ENCODE measurements at places on chromosomes 1 and 21.

- H3K4me1 ChIP-seq = peaks cover 3% of the 10 kb centered on the region
- no peak overlapping the region for H3K27ac ChIP-seq
Observed at GRCh38 chr1:157073944-157074685, 25.5 kb downstream of the ETV3L start.

DNA sequence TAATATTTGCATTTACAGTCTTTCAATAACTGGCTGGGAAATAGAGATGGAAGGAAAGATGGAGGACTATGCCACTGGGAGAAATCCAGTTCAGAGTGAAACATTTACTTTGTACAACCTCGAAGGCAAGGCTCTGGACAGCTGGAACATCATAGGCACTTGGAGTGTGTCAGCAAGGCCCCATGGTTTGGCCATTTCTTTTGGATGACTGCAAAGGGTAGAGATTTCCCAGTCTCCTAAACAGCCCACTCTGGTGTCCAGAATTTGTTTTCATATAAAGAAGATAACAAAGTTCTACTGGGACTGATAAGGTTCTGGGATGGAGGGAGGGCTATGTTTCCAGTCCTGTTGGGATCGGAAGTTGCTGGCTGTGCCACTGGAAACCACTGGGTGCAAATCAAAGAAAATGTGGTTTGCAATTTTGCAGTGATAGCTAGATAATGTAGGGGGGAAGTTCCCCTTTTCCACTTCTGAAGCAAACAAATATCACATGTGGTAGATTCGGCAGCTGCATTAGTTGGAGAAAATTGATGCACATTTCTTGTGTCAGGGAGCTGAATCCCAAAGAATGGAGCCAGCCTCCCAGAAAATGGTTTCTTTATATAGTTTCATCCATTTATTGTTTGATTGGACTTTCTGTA is 16.2 kb downstream of the KCND3 start:
- peaks cover 52% of the 10 kb centered on the region for H3K27me3 ChIP-seq
- no peaks in the 10 kb centered on the region for H3K4me1 ChIP-seq
- H3K27ac ChIP-seq = no peak overlapping the region
- no peak overlapping the region for H3K4me3 ChIP-seq
- no peaks in the 10 kb centered on the region for H3K36me3 ChIP-seq

GRCh38 chr1:150168960-150169601 is 19.4 kb downstream of the PLEKHO1 start:
- H3K4me3 ChIP-seq = no peak overlapping the region
- H3K27me3 ChIP-seq = no peaks in the 10 kb centered on the region
- H3K36me3 ChIP-seq = no peaks in the 10 kb centered on the region

GRCh38 chr1:227322376-227322775 is 4.1 kb upstream of the CDC42BPA start:
- H3K27ac ChIP-seq = no peak overlapping the region
- peaks cover 2% of the 10 kb centered on the region for H3K36me3 ChIP-seq

- no peak overlapping the region for H3K27ac ChIP-seq
- peak; percentile 70 for DNase-seq
- no peak overlapping the region for H3K4me3 ChIP-seq
- no peaks in the 10 kb centered on the region for H3K36me3 ChIP-seq
- H3K4me1 ChIP-seq = peaks cover 26% of the 10 kb centered on the region
Observed at GRCh38 chr1:10941891-10942541, 70.4 kb upstream of the TARDBP start.

Measured in activated CD4-positive, alpha-beta memory T cell treated with anti-CD3 and anti-CD28 coated beads for 36 hours (primary cell).